ENCODE measurements at places on chromosomes 7 and 10.

- DNase-seq = no peak
Measured at GRCh38 chr7:137994216-137994615, 7.7 kb downstream of the CREB3L2 start.

GRCh38 chr10:121296881-121297585, 301.2 kb downstream of the FGFR2 start:
- DNase-seq = no peak

GRCh38 chr7:27111751-27112277, 9.3 kb upstream of the HOXA2 start:
- DNase-seq = no peak

GRCh38 chr7:1938788-1939433, 268.8 kb downstream of the ELFN1 start:
- peak; percentile 24 for DNase-seq

DNA sequence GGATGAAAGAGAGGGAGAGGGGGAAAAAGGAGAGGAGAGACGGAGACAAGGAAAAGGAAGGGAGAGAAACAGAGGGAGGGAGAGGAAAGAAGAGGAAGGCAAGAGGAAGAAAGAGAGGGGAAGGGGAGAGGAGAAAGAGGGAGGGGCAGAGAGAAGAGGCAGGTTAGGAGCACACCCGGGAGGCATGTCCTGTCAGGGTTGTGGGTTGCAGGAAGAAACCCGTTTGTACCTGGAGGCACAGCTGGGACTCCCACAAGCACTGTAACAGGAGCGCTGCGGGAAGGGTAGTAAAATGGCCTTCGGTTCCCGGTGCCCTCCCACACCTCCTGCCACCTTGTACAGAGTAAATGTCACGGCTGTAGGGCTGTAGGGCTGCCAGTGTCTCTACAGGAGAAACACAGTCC, 24.7 kb downstream of the FGFR2 start:
- no peak for DNase-seq

GRCh38 chr7:36748017-36748487, 23.8 kb upstream of the AOAH start:
- no peak for DNase-seq

DNA sequence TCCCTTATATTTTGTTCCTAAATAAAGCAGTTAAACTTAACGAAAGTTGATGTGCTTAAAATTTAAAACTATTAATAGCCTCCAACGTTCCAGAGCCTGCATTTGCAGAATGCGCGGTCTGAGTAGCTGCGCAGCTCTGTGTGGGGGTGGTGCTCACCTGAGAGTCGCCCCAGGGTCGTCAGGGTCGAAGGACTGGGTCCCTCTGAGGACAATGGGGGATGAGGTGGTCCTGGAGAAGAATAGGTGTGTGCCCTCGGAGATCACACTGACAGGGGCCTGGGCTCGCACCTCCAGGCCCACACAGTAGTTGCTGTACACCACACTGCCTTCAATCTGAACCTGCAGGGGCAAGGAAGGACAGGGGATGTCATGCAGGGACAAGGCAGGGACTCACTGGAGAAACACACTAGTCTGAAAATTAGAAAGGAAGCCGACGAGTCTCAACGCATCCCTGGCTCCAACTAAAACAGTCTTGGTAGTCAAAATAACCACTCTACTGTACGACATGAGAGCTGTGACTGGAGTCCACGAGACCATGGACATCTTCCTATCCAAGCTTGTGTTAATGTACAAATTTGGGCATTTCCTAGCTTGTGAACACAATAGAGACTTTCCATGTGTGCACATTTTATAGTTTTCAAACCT, 54.4 kb downstream of the PKD1L1 start:
- DNase-seq = no peak

Measured in activated naive CD4-positive, alpha-beta T cell (primary cell).